ENCODE measurements at places on chromosomes 13 and 19.

DNA sequence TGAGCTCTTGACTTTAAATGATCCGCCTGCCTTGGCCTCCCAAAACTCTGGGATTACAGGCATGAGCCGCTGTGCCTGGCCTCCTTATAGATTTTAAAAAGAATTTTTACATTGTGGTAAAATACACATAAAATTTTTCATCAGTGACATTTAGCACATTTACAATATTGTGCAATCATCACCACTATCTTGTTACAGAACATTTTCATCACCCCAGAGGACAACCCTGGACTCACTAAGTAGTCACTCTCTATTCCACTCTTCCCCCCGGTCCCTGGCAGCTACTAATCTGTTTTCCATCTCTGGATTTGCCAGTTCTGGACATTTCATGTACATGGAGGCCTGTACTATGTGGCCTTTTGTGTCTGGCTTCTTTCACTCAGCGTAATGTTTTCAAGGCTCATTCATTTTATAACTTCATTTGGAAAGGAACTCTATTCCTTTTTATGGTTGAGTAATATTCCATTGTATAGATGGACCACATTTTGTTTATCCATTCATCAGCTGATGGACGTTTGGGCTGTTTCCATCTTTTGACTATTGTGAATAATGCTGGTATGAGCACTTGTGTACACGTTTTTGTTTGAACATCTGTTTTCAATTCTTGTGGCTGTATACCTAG is 19.9 kb downstream of the MEGF8 start:
- DNase-seq: no peak

- DNase-seq: no peak
These were observed 28.9 kb downstream of the FRY start for GRCh38 chr13:32060401-32060878.

DNA sequence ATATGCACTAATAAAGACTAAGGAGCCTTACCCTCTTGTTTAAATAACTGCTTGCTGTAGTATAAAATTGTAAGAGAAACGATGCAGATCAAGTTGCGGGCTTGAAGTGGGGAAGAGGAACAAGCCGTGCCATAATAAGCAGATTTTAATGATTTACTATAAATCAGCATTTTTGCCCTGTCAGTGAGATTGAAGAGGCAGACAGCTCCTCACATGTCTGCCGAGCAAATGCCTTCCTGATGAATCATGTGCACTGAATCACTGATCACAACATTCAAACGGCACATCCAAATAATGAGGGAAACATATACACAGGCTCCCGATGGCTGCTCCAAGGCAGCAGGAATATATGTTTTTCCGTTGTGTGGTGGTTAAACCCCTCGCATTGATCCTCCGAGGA is 282.9 kb downstream of the TSHZ3 start:
- peak; percentile 40 for DNase-seq

DNA sequence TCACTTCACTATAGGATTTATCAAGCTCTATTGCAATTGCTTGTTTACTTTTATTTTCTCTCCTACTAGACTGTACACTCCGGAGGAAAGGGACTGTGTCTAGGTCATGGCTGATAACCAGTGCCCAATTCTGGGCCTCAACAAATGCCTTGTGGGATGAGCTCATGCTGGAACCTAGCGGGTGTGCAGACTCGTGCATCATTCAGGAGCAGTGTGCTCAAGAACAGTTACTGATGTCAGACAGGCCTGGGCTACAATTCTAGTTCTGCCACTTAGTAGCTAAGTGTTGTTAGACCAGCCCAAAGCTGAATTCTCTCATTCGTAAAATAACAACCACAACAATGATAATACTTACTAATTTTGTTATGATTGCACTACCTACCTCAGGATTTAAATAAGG is 95.4 kb downstream of the CYSLTR2 start:
- DNase-seq: peak; percentile 27

GRCh38 chr19:3576696-3577443 is 4.1 kb downstream of the HMG20B start:
- no peak for DNase-seq

DNA sequence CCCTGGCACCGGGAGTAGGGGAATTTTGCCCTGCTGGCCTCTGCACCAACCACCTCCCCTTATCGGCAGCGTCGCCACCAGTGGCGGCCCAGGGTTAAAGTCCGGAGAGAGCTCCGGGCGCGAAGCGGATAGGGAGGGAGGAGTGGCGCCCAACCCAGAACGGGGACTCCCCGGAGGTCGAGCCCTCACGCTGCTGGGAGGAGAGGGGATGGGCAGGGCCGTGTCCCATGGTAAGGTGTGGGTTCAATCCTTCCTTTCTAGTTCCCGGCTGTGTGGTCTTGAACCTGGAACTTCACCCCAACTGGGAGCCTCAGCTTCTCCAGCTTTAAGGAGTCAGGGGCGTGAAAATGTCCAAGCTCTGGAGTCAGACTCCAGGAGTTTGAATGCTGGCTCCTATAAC is 23.3 kb upstream of the BCL3 start:
- DNase-seq: no peak

GRCh38 chr19:8085598-8086408 is 33.2 kb downstream of the CCL25 start:
- DNase-seq: peak; percentile 77
